ENCODE measurements at places on chromosomes 2 and 18.
A peak's percentile ranks its signal among the peaks of the same experiment; 100 is the strongest.

- no peak for DNase-seq
These were observed 3.2 kb downstream of the CRACDL start for GRCh38 chr2:98932778-98933343.

GRCh38 chr2:162245781-162246180, 2.5 kb upstream of the FAP start:
- no peak for DNase-seq

GRCh38 chr18:28065031-28065792, 111.7 kb downstream of the CDH2 start:
- DNase-seq: no peak

- DNase-seq: peak; percentile 25
These were observed 56.4 kb downstream of the NPAS2 start for GRCh38 chr2:100876231-100876860.

DNA sequence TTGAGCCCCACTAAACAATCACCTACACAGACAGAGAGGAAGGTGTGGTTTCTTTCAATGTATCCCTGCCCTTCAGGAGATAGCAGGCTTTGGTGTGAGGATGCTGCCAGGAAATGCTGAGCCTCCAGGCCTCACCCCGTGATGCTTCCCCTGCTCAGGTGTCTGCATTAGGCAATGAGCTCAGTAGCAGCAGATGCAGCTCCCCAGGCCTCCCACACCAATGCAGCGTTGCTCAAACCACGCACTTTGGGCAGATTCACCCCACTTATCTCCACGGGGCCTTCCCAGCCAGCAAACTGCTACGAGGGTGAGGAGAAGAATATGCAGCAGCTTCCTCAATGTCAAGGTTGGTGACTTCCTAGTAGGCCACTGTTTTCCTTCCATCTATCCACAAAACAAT, 229.3 kb upstream of the PXDN start:
- DNase-seq: no peak

DNA sequence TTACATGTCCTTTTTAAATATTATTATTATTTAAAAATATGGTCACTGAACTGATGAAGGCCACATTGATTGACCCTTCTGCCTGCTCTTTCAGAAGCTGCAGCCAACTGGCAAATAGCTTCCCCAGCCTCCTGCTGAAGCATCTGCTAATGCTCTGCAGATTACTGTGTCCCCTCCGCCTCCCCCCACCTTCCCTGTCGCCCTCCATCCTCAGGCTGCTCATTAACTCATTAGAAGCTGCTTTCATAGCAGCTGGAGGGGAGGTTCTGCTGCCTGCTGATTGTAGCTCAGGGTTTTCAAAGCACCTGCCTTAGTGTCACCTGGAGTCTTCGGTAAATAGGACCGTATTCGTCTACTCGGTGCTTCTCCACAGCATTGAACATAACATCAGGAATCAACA, 24.8 kb upstream of the LMAN1 start:
- DNase-seq: no peak

DNA sequence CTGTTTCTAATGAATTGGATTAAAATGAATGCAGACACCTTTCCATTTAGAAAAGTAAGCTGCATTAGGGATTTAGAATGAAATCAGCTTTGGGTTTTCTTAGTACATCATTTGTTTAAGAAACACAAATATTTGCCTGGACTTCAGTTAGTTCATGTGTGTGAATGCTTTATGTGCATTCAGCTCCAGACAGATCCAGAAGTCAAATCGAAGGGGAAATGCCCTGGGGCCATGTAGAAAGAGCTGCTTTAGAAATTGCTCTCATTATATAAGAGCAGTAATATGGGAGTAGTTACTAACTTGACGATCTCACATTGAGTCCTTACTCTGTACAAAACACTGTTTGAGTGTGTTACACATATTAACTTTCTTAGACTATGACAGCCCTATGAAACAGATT, 88.0 kb upstream of the TTC39C start:
- DNase-seq: no peak

DNA sequence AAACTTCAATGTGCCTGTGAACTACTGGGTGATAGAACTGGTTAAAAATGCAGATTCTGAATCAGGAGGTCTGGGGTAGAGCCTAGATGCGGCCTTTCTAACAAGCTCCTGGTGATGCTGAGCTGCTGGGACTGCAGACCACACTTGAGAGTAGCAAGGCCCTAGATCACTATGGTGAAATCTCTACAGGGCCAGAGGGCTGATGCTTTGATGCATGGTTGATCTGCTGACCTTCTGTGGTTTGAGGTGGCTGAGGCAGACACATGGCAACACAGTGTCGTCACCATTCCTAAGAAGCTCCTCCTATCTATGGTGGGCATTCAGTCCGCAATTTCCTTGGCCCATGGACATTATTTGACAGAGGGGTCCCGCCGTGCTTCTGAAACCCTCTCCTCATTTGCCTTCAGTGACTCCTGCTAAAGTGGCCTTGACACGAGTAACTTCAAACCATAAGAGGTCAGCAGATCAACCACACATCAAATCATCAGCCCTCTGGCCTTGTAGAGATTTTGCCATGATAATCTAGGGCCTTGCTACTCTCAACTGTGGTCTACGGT, 19.8 kb downstream of the CCDC68 start:
- no peak for DNase-seq

All from stimulated activated CD4-positive, alpha-beta T cell treated with anti-CD3 and anti-CD28 coated beads, Interleukin-1b, Interleukin-23, amount 100 ng/mL, for 48 hours (primary cell).